Stimulated activated CD4-positive, alpha-beta T cell treated with anti-CD3 and anti-CD28 coated beads, Interleukin-2, amount 100 ng/mL, for 4 hours (primary cell): ENCODE measurements at places on chromosomes 5 and 9.

- no peak for DNase-seq
These were observed 16.3 kb downstream of the ECPAS start for GRCh38 chr9:111467778-111468367.

DNA sequence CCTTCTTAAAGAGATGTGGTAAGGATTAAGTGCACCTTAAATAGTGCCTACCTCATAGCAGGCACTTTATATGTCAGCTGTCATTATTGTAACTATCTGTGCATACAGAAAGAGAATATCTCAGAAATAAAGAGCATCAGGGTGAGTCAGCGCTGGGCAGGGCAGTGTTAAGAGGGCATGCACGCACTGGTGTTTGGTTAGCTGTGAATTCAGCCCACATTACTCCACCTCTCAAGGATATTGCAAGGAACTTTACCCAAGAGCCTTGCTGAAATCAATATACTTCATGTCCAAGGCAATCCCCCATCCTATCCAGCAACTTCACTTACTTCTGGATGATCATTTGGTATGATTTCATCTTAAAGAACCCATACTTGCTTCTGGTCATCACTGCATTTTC is 300.9 kb downstream of the NTRK2 start:
- DNase-seq: no peak

DNA sequence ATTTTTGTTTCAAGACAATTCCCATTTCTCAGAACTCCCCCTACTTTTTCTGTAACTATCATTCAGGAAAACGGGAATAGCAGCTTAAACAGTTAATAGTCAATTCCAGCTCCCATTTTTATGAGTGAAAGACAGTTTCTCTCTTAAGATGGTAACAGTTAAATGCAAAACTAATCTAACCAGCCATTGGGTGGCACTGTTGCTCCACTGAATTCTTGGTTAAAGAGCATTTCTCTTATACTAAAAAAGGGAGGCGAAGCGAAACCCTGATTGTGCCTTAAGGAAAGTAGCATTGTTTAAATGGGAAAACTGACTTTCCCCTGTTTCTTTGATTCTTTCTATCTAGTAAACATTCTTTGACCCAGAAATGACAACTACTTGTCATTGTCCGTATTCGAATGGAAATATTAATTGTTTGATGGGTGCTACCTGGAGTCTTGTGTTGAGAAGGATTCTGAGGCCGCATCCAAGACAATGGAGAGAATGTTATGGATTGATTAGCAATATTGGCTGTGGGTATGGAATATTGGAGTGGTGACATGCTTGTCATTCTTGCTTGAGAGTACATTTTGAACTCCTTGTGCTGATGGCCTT is 507.8 kb downstream of the MAT2B start:
- DNase-seq: no peak

DNA sequence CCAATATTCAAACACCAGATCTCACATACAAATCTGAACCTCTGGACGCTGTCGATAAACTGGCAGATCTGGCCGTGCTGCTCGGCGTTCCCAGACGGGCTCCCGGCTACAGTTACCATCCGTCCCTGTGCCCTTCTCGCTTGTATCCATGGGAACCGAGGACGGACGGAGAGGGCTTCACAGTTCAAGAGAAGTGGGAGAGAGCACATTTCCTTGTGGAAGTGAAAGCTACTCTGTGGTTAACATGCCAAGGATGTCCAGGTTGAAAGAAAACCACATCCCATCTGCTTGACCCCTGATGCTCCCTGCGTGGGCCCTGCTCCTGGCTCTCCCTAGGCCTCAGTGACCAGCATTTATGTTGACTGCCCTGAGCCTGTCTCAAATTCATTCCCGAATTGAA is 6.3 kb upstream of the DBN1 start:
- DNase-seq: no peak

GRCh38 chr5:82676661-82677060 is 398.5 kb upstream of the RPS23 start:
- DNase-seq: no peak

- DNase-seq: no peak
These were observed 102.0 kb downstream of the ARHGAP26 start for GRCh38 chr5:142872217-142872616.

DNA sequence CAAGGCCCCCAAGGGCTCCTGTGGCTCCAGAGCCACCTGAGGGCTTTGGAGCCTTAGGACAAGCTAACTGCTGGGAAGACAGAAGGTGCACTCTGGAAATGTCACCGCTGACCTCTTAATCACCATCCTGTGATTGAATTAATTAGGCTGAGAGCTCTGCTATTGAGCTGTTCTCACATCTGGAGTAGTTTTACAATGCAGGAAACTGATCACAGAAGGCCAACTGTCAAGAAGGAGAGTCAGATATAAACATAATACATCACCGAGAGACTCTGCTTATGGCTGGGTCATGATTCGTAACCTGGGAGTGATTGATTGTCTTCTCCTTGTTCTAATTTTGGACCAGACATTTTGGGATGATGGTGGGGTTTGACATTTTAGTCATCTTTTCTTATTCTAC is 226.1 kb downstream of the SLIT3 start:
- DNase-seq: no peak

- no peak for DNase-seq
These were observed 6.4 kb upstream of the RFK start for GRCh38 chr9:76400534-76401096.

DNA sequence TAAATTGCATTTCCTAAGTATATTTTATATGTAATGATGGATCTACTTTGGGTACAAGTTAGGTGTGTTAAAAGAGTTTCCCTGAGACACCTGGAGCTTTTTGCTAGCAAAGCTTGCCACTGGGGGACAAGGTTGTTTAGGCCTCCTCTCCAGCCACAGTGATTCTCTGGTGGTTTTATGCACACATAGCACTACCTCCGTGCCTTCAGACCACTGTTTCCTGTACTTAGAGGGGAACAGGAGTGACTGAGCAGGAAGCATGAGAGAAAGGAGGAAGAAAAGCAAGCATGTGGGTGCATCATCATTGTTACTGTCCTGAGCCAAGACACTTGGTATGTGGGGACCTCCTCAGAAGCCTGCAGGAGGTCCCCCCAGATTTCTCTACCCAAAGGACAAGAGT is 272.1 kb downstream of the RASEF start:
- no peak for DNase-seq

DNA sequence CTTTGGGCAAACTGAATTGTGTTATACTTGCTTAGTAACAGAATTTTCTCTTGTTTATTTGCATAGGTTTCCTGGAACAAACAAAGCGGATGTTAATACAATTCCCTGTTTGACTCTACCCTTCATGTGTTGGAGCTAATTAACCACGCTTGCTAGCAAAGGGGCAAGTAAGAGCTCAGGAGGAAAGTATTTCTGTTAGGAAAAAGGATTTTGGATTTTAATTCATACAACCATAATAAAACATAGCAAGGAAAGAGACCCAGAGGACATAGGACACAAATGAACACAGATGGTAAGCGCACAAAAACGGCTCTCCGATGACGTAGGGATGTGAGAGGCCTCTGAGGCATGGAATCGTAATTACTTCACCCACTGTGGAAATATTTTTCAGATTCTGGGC is 5.1 kb upstream of the DCAF12 start:
- no peak for DNase-seq

- no peak for DNase-seq
These were observed 1.4 kb downstream of the SLC44A1 start for GRCh38 chr9:105245891-105246161.
